ENCODE measurements at places on chromosomes 7 and 10.

GRCh38 chr10:23676296-23676695 is 237.4 kb downstream of the OTUD1 start:
- DNase-seq = no peak

- no peak for DNase-seq
These were observed 462.7 kb downstream of the SUGCT start for GRCh38 chr7:40597517-40597916.

- no peak for DNase-seq
These were observed 42.0 kb upstream of the BRAF start for GRCh38 chr7:140966561-140967233.

DNA sequence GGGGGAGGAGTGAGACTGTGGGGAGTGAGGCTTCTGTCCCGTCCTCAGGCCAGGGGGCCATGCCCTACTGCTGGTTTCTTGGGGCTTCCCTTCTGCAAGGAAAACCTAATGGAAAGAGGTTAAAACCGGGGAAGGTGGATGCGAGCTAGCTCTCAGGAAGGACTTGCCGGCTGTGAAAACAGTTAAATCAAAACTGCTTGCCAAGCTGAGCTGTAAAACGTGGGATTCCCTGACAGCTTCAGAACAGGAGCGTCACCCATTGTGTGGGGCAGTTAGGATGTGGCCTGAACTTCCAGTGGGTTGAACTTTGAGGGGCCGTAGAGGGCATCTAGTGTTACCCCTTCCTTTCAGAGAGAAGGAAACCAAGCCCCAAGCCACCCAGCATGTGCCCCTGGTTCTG is 13.1 kb downstream of the TSPAN15 start:
- DNase-seq = no peak

DNA sequence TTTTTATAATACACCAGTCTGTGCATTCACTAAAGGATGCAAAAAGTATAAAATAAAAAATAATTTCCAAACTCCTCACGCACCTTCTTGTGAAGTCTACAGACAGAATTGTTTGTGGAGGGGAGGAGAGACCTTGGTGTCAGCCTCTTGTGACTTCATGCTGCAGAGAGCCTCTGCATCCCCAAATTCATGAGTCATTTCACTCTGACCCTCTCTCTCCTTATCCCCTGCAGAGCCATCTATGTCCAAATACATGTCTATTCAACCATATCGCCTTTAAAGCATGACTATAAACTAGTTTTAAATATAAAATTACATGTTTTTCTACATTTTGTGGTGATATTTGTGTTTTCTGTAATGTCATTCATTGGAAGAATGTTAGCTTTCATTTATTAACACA is 6.0 kb downstream of the CREB5 start:
- no peak for DNase-seq

GRCh38 chr7:45888185-45888992 is at the start of gene IGFBP1:
TSS of gene IGFBP1 (plus strand) at chr7:45888488. CDS start at chr7:45888653, 165 bp downstream.
- no peak for DNase-seq

GRCh38 chr7:147510923-147511322 is 1079.6 kb upstream of the C7orf33 start:
- DNase-seq = no peak

DNA sequence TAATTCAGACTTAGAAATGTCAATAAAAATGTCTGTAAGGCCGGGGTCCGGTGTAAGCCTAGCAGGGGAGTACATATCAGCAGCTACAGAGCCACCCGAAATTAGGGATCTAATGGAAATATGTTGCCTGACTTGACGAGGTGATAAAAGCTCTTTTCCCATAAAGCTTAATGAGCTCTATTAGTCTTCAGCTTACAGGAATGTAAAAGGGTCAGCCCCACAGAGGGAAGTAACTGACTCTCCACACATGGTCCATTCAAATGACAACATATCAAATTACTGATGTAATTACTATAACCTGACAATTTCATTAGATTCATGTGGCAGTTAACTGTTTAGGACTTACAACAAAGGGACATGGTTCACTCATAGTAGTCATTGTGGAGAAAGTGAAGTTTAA is 62.3 kb downstream of the ATE1 start:
- no peak for DNase-seq

- peak; percentile 8 for DNase-seq
These were observed 102.3 kb upstream of the PPIF start for GRCh38 chr10:79244841-79245504.

- no peak for DNase-seq
These were observed 59.6 kb upstream of the FAM180A start for GRCh38 chr7:135808206-135808605.

- DNase-seq = no peak
These were observed 551 bp downstream of the IFIT1 start for GRCh38 chr10:89392974-89393373.

DNA sequence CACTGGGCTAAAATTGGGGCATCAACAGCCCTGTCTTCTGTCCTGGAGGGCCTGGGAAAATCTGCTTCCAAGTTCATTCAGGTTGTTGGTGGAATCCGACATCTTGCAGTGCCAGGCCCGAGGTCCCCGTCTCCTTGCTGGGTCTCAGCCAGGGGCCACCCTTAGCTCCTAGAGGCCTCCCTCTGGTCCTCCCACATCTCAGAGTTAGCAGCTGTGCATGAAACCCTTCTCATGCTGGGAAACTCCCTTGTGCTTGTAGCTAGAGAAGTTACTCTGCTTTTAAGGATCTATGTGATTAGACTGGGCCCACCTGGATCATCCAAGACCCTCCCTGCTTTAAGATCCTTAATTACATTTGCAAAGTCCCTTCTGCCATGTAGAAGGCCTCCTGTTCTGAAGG is 15.3 kb downstream of the HIP1 start:
- DNase-seq = no peak

DNA sequence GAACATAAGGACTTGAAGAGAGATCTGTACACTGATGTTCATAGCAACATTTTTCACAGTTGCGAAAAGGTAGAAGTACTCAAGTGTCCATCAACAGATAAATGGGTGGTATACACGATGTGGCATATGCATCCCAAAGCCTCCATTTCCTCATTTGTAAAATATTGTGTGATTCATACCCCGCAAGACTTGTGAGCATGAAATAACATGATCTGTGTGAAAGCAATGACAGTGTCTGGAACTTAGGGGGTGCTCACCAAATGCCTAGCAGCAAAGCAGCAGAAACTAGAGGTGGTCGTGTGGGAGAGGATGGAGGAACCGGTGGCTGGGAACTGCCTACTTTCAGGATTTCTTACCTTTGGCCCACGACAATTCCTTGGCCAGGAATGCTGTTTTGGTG is 135.3 kb upstream of the INSYN2A start:
- DNase-seq = no peak

Data from stimulated activated CD4-positive, alpha-beta T cell treated with anti-CD3 and anti-CD28 coated beads, Interleukin-4, amount 100 ng/mL, for 24 hours (primary cell).